Sciatic nerve (tissue), 2 donors: ENCODE measurements at places on chromosomes 7 and 10. TPM values are rescaled to one million over a fixed set of nuclear protein-coding genes. Genes with fewer than 3 reads are reported as not detected.

Gene SPDYE2
- 0.31 TPM for total RNA-seq

GRCh38 chr10:69504576-69505250 is 53.4 kb downstream of the TSPAN15 start:
- DNase-seq = no peak

GRCh38 chr10:124065382-124066125 is 27.8 kb downstream of the CHST15 start:
- no peak for DNase-seq

Gene CCDC172
- total RNA-seq = not detected

GRCh38 chr7:126750207-126750911 is 502.4 kb downstream of the GRM8 start:
- no peak for DNase-seq

Gene SP8
- not detected for total RNA-seq

Gene CYP2C8
- 0.49 TPM for total RNA-seq

Gene NODAL
- total RNA-seq = not detected

- no peak for DNase-seq
Measured at GRCh38 chr7:134435161-134435920, 23.6 kb downstream of the AKR1B1 start.

DNA sequence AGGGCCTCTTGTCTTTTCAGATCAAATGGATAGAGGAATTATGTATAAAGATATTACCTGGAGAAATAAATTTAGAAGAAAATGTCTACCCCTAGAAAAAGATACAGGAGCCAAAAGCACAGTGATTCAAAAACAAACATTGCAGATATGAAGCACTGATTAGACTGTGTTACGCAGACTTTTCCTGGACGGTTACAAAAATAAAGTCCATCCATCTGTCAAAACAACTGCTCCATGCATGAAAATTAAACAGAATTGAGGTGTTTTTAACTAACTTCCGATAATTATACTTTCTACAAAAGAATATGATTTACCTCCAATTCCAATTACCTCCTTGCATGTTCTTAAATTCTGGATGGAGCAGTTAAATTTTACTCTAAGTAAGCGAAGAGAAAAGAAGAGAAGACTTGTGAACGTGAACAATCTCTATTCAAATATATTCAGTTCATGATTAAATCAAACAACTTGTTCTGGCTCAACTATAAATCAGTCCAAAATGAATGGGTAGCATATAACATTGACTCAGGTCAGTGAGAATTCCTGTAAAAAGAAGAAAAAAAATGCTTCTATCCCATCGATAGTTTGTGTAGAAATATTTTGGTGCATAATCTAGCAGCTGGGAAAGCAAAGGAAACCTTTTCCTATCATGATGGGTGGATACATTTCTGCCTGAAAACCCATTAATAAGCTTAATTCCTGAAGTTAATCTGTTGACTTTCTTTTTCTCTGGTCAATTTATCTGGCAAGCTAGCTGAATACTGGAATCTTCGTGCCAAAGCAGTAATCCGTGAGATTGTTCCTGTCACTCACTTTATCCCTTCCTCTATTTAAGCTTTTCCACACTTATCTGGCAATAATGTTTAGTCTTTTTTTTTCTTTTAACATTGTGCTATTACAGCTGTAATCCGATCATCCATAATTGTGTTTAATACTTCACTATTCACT is 80.4 kb downstream of the SEMA3A start:
- no peak for DNase-seq

DNA sequence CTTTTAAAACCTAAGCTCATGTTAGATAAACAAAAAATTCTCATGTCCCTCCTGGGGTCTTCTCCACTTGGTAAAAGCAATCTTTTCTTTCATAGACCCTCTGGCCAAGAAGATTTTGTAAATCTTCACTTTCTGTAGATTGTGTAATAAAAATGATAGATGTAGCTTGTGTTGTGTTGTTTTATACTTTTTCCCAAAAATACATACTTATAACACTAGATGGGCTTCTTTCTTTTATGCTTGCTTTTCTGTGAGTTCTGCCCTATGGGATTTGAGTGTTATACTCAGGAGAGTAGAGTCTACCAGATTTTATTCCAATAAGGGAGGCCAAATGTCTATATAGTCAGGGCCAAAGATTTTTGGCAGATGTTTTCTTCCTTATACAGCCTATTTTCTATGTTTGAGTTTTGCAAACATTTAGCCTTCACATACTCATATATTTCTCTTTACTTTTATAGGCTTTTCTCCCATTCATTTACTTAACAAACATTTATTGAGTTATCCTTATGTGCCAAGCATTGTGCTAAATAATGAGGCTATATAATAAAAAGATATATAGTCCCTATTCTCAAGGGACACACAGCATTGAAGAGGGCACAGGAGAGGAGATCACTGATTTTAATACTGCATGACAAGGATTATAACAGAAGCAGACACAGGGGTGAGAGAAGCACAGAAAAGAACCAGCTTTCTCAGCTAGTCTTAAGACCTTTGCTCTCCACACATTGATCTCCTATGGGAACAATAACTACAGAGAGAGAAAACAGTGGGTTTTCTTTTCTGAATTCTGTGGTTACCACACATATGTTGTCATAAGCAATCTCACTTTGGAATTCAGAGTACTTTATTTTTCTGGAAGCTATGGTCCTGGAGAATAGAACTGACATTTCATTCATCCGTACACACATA is 58.0 kb upstream of the PNLIP start:
- DNase-seq = no peak

DNA sequence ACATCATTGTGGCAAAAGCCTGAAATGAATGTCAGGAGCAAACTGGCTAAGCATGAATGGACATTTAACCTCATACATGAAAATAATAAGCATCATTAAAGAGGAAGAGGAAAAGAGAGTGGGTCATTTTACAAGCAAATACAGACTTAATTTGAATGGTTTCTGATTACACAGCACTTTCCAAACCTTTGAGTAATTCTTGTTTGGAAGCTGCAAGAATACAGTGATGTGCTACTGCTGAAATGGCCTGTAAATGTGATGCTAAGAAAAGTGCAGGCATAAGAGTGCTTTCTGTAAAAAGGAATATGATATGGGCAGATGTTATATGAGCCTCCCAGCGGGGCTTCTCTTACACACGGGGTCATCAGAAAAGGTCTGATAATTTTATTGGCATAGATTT is 30.2 kb downstream of the TAS2R16 start:
- no peak for DNase-seq

Gene LEP
- total RNA-seq = 7.2 TPM

- no peak for DNase-seq
Measured at GRCh38 chr10:98404571-98405359, 10.2 kb downstream of the PYROXD2 start.

DNA sequence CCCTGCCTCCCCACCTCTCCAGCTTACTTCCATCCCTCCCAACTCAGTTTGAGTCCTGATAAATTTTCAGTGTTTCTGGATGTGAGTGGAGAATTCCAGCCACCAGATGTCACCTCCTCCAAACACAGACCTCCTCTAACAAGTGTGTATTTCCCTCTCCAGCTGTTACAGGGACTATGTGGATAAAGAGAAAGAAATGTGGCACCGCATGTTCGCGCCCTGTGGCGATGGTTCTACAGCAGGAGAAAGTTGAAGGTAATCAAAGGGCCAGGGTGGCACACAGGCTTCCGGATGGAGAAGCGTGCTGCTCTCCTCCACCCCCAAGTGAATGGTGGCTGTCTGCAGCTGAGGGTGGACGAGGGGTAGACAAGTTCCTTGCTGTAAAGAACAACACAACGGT is 14.7 kb downstream of the FKBP6 start:
- no peak for DNase-seq

Gene CRYGN
- total RNA-seq = 3.9 TPM

Gene SGCE
- total RNA-seq = 132 TPM

Gene ELN
- total RNA-seq = 62.8 TPM

Gene OR2A1
- 0.22 TPM for total RNA-seq

DNA sequence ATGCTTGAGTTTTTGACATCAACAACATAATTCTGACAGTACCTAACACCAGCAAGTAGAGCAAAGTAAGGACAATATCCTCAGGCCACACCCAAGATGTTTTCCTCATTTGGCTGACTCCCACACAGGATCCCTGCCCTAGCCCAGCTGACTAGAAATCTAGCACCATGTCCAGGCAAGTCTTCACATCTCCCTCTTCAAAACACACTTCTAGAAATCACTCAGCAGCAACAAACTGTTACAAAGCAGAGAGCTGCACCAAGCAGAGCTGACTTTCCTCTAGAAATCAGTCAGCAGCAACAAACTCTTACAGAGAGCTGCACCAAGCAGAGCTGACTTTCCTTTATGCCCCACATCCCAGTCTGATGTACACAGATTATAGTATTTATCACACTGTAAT is 7.7 kb downstream of the TMEM168 start:
- no peak for DNase-seq

Gene AFAP1L2
- 144 TPM for total RNA-seq

GRCh38 chr10:77386838-77387237 is 250.8 kb downstream of the KCNMA1 start:
- no peak for DNase-seq

- DNase-seq = no peak
Measured at GRCh38 chr10:53166325-53166724, 393.7 kb upstream of the MBL2 start.

GRCh38 chr7:28595801-28596200 is 183.5 kb downstream of the CREB5 start:
- DNase-seq = no peak

DNA sequence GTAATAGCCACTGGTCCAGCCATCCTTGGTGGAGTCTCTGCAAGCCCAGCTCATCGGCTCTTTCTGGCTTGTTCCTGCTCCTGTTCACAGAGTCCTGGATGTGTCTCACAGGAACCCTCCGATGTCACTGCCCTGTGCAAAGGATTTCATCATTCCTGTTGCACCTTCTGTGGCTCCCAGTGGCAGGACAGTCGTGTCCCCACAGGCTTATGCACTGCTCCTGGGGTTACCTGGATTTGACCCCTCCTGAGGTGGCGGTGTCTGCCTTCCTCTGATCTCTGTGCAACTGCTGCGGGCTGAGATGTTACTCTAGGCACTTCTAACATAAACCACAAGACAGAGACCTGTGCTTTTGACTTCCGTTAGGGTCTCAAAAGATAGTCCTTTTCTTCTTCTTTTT is 30.6 kb downstream of the APBB1IP start:
- no peak for DNase-seq

- no peak for DNase-seq
Measured at GRCh38 chr10:24463611-24464426, 254.9 kb downstream of the KIAA1217 start.

- DNase-seq = no peak
Measured at GRCh38 chr10:36393801-36394200, 731.6 kb upstream of the ANKRD30A start.

Gene VCL
- 165 TPM for total RNA-seq

DNA sequence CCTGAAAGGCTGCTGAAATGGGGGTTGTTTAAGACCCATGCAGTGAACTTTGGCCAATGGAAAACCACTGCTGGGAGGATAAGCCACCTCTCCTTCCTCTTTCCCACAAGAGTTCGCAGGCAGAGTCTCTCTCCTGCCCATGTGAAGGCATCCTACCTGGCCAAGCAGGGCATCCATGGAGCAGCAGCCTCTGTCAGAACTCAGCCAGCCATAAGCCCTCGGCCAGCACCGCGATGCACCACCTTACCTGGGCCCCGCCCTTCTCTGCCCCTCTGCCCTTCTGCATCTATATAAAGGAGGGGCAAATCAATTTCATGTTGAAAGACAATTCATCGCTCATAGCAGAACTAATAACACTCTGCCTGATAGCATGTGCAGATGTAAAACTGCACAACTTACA is 6.1 kb upstream of the STK32C start:
- DNase-seq = no peak
